Activated naive CD4-positive, alpha-beta T cell treated with anti-CD3 and anti-CD28 coated beads for 36 hours (primary cell): ENCODE measurements at places on chromosomes 3 and 15. TPM values are rescaled to one million over a fixed set of nuclear protein-coding genes. Genes with fewer than 3 reads are reported as not detected.

DNA sequence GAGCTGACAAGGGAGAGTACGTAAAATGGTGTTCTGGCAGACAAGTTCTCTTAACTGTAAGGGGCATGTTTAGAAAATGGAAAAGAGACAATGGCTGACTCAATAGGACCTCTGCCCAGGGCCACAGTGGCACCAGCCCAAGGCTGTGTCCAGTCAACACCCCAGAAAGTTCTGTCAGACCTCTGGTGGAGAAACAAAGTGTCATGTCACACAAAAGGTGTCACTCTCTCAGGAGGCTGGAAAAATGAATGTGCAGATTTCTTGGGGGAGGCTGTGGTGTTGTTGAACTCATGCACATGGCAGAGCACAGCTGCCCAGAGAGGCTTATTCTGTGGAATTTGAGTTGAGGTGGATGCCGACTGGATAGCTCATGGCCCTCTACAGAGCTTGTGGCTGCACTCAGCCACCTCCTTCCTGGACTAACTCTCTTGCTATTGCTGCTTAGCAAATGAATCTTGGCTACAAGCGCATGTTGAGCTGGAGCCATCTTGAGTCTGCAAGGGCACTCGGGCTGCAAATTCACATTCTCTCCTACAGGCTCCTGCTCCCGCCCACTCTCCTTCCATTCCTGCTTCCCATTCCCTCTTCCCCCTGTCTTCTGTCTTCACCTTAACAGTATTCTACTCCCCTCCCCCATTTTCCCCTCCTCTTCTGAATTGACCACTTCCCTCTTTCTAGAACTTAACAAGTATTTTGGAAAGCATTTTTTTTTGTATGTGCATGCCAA, 55.8 kb upstream of the SLC7A14 start:
- H3K27me3 ChIP-seq = peaks cover 6% of the 10 kb centered on the region
- H3K27ac ChIP-seq = no peak overlapping the region
- H3K4me1 ChIP-seq = no peaks in the 10 kb centered on the region
- no peaks in the 10 kb centered on the region for H3K36me3 ChIP-seq
- H3K4me3 ChIP-seq = no peak overlapping the region
- DNase-seq = no peak

DNA sequence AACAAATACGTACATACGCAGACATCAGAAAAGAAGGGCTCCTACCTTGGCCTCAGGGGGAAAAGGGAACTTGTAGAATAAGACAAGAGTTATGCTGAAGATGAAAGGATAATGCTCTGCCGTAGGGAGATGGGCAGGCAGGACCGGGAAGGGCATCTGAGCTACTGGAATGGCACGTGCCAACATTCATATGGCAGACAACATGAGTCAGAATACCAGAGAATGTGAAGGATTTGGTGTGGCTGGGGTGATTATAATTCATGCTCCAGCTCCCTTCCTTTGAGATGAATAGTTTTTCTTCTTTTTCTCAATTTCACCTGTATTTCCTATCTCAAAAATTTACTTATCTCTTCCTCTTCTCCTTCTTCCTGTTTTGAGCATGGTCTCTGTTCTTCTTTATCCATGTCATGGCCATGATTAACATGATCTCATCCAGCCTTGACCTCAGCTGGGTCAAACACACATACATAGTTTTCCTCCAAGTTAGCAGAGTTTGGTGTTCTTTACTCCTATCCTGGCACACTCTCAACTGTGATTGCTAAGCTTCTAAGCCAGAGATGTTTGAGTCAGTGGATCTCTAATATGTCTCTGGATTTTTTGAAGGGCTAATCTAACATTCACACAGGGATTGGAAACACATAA, 507.0 kb downstream of the FOXP1 start:
- no peaks in the 10 kb centered on the region for H3K27me3 ChIP-seq
- no peak for DNase-seq
- H3K36me3 ChIP-seq = peaks cover 2% of the 10 kb centered on the region

DNA sequence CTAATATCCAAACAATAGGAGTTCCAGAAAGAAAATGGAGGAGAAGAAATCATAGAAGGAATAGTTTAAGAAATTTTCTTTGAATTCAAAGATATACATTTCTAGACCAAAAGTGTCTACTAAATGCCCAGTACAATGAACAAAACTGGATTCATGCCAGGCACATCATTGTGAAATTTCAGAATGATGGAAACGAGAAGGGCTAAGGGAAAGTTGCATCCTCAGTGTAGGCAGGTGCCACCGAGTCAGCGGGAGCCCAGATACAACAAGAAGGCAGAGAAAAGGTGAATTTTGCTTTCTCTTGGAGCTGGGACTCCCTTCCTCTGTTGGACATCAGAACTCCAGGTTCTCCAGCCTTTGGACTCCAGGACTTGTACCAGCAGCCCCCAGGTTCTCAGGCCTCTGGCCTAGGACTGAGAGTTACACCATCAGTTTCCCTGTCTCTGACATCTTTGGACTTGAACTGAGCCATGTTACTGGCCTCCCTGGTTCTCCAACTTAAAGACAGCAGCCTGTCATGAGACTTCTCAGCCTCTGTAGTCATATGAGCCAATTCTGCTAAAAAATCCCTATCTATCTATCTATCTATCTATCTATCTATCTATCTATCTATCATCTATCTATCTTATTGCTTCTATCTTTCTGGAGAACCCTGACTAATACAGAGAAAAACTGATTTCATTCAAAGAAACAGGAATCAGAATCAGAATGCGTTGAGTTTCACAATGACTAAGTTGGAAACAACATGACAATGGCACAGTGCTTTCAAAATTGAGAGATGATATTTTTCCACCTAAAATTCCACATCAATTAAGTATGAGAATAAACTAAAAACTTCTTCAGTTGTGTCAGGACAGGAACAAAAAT, 207.7 kb downstream of the FAM43A start:
- no peak overlapping the region for H3K27ac ChIP-seq
- peaks cover 2% of the 10 kb centered on the region for H3K36me3 ChIP-seq
- no peak for DNase-seq
- peaks cover 9% of the 10 kb centered on the region for H3K4me1 ChIP-seq
- no peak overlapping the region for H3K4me3 ChIP-seq
- H3K27me3 ChIP-seq = peaks cover 28% of the 10 kb centered on the region

DNA sequence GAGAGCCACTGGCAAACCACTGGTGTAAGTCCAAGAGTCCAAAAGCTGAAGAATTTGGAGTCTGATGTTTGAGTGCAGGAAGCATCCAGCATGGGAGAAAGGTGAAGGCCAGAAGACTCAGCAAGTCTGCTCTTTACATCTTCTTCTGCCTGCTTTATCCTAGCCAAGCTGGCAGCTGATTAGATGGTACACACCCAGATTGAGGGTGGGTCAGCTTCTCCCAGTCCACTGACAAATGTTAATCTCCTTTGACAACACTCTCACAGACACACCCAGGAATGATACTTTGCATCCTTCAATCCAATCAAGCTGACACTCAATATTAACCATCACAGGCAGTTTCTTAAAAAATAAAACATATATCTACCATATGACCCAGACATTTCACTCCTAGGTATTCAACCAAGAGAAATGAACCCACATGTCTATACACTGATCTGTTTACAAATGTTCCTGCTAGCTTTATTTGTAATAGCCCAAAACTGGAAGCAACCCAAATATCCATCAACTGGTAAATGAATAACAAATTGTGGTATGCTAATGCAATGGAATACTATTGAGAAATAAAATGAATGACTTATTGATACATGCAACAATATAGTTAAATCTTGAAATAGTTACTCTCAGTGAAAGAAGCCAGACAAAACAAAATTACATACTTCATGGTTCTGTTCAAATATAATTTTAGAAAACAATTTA, 373.8 kb downstream of the ZNF385D start:
- H3K4me3 ChIP-seq = no peak overlapping the region
- no peak overlapping the region for H3K27ac ChIP-seq
- H3K36me3 ChIP-seq = no peaks in the 10 kb centered on the region
- H3K4me1 ChIP-seq = no peaks in the 10 kb centered on the region
- no peaks in the 10 kb centered on the region for H3K27me3 ChIP-seq

- H3K4me3 ChIP-seq = no peak overlapping the region
- DNase-seq = no peak
- H3K4me1 ChIP-seq = peaks cover 5% of the 10 kb centered on the region
- H3K27me3 ChIP-seq = no peaks in the 10 kb centered on the region
- H3K36me3 ChIP-seq = no peaks in the 10 kb centered on the region
- no peak overlapping the region for H3K27ac ChIP-seq
Observed at GRCh38 chr3:188889054-188889491, 282.7 kb upstream of the TPRG1 start.

- H3K4me3 ChIP-seq = no peak overlapping the region
- no peak for DNase-seq
- peaks cover 16% of the 10 kb centered on the region for H3K36me3 ChIP-seq
- H3K27ac ChIP-seq = no peak overlapping the region
Observed at GRCh38 chr15:100033140-100033857, 300.1 kb upstream of the LYSMD4 start.

Gene MEX3B
- total RNA-seq = 0.84 TPM

GRCh38 chr3:149319750-149320149, 13.7 kb downstream of the TM4SF18 start:
- DNase-seq = no peak
- H3K36me3 ChIP-seq = no peaks in the 10 kb centered on the region
- H3K4me1 ChIP-seq = no peaks in the 10 kb centered on the region
- no peak overlapping the region for H3K4me3 ChIP-seq
- H3K27ac ChIP-seq = no peak overlapping the region

DNA sequence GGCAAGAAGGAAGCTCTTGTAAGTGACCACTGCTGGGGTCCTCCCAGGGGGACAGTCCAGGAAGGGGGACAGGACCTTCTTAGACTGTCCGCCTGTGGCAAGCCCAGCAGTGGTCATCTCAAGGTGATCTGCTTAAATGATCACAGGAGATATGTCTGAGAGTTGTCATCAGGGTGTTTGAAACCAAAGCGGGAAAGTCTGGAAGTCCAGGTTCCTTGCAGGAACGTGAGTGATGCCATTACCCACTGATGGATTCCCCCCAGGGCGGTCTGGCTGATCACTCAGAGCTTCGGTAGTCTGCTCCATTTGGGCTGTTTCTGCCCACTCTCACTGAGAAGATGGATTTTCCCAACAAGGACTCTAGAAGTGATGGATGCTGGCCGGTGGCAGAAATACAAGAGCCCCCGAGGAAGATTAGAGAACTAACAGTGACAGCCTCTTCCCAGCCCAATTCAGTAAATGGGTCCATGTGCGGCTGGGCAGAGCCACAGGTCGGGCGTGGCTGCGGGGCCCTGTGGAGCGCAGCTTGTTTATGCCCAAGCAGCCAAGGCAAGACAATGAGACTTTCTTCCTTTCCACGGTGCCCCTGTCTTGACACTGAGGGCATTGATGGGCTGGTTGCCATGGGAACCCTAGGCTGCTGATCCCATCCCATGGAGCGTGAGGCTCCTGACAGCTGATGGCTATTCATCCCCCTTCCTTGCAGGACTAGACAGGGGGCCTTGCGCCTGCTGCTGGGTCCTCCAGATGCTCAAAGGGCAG, 9.5 kb downstream of the PCSK6 start:
- DNase-seq = no peak
- peaks cover 1% of the 10 kb centered on the region for H3K27me3 ChIP-seq
- H3K27ac ChIP-seq = no peak overlapping the region
- no peak overlapping the region for H3K4me3 ChIP-seq

Gene CPLX3
- total RNA-seq = not detected

DNA sequence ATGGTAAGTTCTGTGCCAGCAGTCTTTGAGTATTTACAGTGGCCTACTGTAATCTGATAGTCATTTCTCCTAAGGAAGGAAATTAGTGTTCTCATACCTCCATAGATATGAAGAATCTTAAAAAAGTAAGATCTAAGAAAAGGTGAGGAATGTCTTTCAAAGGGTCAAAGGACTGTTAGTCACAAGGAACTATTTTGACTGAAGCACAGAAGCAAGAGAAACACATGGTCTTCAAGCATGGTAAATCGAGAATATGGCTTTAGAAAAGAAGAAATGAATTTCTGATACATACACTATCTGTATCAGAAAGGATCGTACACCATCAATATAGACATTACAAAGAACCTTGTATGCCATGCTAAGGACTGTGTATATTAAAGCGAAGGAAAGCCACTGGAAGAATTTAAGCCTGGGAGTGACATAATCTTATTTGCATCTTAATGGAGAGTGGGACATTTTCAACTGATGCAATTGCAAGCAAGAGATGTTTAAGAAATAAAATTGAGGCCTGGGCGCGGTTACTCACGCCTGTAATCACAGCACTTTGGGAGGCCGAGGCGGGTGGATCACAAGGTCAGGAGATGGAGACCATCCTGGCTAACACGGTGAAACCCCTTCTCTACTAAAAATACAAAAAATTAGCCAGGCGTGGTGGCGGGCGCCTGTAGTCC, 5.5 kb upstream of the ACAP2 start:
- H3K4me3 ChIP-seq = no peak overlapping the region
- H3K36me3 ChIP-seq = no peaks in the 10 kb centered on the region
- no peak overlapping the region for H3K27ac ChIP-seq
- no peak for DNase-seq
- H3K27me3 ChIP-seq = no peaks in the 10 kb centered on the region
- H3K4me1 ChIP-seq = peaks cover 18% of the 10 kb centered on the region

DNA sequence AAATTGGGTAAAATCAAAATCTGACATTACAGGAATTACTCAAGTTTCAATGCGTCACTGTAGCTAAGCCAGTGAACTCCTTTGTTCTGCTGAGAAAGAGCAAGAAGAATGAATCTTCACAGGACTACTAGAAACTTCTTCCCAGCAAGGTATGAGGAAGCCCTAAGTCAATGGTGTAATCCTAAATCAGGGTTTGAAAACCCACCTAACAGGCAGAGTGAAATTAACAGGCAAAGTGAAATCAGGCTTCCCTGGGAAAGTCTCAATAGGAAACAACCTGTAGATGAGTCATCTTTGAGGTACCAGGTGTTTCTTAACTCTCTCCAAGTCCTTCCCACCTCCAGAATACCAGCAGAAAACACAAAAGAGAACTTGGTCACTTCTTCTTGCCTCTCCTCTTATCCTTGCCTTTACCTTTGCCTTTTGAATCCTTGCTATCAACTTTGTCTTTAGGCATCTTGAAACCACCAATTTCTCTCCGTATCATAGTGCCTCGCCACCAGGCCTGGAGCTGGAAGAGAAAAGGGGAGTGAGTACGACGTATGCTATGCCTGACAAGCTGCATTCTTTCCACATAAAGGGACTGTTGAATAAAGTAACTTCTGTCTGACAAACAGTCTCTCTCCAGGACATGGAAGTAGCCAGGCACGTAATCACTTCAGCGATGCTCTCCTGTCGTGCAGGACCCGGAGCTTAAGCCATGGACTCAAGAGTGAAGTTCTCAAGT, 60.6 kb upstream of the RPL35A start:
- H3K36me3 ChIP-seq = peaks cover 6% of the 10 kb centered on the region
- peaks cover 15% of the 10 kb centered on the region for H3K4me1 ChIP-seq
- no peak for DNase-seq
- H3K27me3 ChIP-seq = no peaks in the 10 kb centered on the region
- no peak overlapping the region for H3K27ac ChIP-seq

Gene WDR48
- 32.9 TPM for total RNA-seq

DNA sequence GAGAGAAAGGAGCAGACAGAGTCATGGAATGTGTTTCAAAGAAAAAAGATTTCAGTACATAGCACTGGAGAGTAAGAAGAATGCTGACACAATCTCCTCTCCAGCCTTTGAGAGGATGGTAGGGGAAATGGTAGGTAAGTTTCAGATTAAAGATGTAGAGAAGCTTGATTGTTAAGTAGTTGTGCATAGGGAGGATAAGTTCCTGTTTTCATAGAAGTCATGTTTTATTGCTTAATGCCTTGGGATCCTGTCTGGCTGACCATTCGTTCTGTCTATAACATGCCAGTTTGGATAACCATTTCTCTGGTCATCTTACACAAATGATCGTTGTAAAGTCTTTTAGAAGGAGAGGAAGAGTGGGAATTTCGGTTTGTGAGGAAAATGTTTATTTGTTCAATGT, 95.7 kb upstream of the IGSF10 start:
- DNase-seq = no peak
- no peaks in the 10 kb centered on the region for H3K4me1 ChIP-seq
- H3K4me3 ChIP-seq = no peak overlapping the region
- H3K27ac ChIP-seq = no peak overlapping the region

Gene QRICH1
- 100 TPM for total RNA-seq
